ENCODE measurements at places on chromosomes 1 and 21. TPM values are rescaled to one million over a fixed set of nuclear protein-coding genes. Genes with fewer than 3 reads are reported as not detected.

CLEC20A gene
- not detected for total RNA-seq

DNA sequence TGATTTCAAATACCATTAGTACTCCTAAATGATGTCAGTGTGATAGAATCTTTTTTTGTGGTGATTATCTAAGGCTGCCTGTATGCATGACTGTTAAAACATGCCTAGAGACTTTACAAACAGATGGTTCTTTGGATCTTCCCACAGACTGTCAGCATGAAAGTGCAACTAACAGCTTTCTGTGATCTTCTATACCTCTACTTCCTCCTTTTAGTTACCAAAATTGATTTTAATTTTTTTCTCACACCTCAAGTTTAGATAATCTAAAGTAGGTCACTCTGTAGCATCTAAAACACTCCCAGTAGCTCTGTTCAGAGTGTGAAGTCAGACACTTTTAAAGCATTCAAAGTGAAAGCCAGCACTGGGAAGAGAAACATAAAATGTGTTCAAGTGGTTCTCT, 534.5 kb downstream of the PTPRC start:
- DNase-seq: peak; percentile 34

SH2D5 gene
- total RNA-seq: 1.6 TPM

ATP1A4 gene
- total RNA-seq: not detected

PATJ gene
- 14.2 TPM for total RNA-seq

Measured in fibroblast of the aortic adventitia (primary cell).